Mesothelial cell of epicardium (in vitro differentiated cells): ENCODE measurements at places on chromosomes 7 and 10. TPM values are rescaled to one million over a fixed set of nuclear protein-coding genes. Genes with fewer than 3 reads are reported as not detected.

- no peak for DNase-seq
These were observed 83.1 kb downstream of the VPS41 start for GRCh38 chr7:38825721-38826440.

GRCh38 chr10:116490028-116490662 is 55.6 kb upstream of the PNLIP start:
- DNase-seq: no peak

GRCh38 chr7:152710153-152710442 is 34.2 kb upstream of the XRCC2 start:
- no peak for DNase-seq

DNA sequence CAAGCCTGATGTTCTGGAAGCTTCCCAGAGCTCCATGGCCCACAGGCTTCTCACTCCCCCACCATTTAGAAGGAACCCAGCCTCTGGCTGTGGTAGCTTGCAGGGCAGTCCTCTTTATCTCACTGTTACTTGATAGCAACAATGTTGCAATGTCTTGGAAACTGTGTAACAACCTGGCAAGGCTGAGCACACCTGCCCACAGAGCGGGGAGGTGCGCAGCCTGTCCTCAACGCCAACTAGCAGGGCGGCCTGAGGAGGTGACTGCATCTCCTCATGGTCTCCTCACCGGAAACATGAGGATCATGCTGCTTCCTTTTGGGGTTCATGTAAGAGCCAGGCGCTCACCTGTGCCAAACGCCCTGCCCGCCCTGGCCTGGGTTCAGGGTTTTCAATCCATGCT is 43.7 kb upstream of the INSIG1 start:
- no peak for DNase-seq

- DNase-seq: no peak
These were observed 20.0 kb upstream of the IFIT2 start for GRCh38 chr10:89281606-89282395.

GRCh38 chr7:44411306-44411705 is 79.2 kb downstream of the NUDCD3 start:
- DNase-seq: no peak

DNA sequence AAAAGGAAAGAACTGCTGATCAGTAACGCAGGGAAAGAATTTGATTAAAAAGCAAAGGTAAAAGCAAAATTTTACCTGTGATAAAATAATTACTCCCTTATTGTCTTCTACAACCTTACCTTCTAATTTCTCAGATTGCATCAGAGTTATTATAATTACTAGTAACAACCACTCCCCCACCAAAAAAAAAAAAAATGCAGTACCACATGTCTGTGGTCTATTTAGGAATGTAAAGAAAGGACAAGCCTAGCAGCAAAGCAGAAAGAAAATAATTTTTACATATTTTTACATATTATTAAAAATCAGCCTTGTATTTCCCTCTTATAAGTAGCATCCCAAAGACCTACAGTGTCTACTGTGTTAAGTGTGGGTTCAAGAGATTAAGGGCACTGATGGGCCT is 430.4 kb downstream of the TFEC start:
- DNase-seq: no peak

DNA sequence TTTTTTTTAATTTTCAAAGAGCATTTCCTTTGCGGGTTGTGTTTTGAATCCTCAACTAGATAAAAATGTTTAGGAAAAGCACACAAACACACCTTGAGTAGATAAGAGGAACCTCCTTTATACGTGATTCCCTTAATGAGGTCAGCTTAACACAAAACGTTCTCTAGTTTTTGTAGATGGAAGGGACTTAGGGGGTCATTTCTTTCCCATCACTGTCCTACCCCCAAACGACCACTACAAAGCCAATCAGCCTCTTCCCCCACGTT is 1.2 kb downstream of the SUV39H2 start:
- DNase-seq: no peak

- no peak for DNase-seq
These were observed 1.5 kb upstream of the OGDH start for GRCh38 chr7:44604941-44605340.

- DNase-seq: no peak
These were observed 132.5 kb downstream of the NT5C2 start for GRCh38 chr10:103060575-103060974.

DNA sequence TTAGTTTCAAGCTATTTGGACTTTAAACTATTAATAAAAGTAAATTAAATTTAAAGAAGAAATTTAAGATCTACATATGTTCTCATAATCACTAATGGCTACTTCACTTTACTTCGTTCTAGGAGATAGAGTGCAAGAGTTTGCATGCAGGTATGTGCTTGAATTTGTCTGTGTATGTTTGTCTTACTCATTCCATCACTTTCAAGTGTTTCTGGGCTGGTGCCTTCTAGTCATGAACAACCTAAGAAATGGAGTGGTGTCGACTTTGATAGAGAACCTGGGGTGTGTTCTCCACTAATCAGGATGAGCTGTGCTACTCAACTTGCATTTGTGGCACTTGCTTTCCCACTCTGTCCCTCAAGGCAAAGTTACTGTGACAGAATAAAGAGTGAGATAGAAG is 169.9 kb downstream of the KCND2 start:
- no peak for DNase-seq

ZNF804B gene
- 0.38 to 0.66 TPM (median 0.47 TPM) in 3 replicates for total RNA-seq

AKR1C3 gene
- 1.1 to 1.9 TPM (median 1.3 TPM) in 3 replicates for total RNA-seq

ARHGEF35 gene
- total RNA-seq: 14.9 to 15.9 TPM (median 15.0 TPM) in 3 replicates

SLC29A4 gene
- total RNA-seq: 33.6 to 37.9 TPM (median 33.9 TPM) in 3 replicates

KIAA1549 gene
- total RNA-seq: 33.9 to 34.8 TPM (median 34.1 TPM) in 3 replicates

OR2A42 gene
- total RNA-seq: 0.09 to 0.50 TPM (median 0.22 TPM) in 3 replicates

TRIM50 gene
- total RNA-seq: not detected in 3 replicates

MACC1 gene
- total RNA-seq: 9.3 to 12.0 TPM (median 11.1 TPM) in 3 replicates

MKX gene
- not detected in 3 replicates for total RNA-seq

SLC18A3 gene
- total RNA-seq: 0.18 to 0.34 TPM (median 0.18 TPM) in 3 replicates
